ENCODE measurements at places on chromosomes 3 and 15.

GRCh38 chr15:41828807-41829141 lies 882 bp downstream of the JMJD7 start:
- H3K27me3 ChIP-seq: peaks cover 10% of the 10 kb centered on the region
- no peak overlapping the region for H3K27ac ChIP-seq
- DNase-seq: no peak
- peak overlapping the region; percentile 94 for H3K4me3 ChIP-seq
- peaks cover 12% of the 10 kb centered on the region for H3K4me1 ChIP-seq

DNA sequence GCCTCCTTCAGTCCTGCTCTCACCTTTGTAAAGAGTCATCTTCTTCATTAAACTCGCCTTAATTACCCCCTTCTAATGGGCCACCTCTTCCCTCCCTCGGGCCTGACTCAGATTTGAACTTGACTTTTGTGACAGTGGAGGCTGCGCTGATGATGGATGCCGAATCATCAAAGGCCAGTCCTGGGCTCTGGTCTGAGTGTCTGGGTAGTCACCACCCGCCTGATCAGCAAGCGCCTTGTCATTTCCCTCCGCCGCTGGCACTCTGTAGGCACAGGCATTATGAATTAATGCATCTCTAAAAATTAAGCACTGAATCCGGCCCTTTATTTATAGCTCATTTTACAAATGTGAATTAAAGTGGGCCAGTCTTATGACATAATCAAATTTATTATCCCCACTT lies 116.7 kb upstream of the PROK2 start:
- peaks cover 23% of the 10 kb centered on the region for H3K27me3 ChIP-seq
- H3K4me1 ChIP-seq: no peaks in the 10 kb centered on the region
- no peak overlapping the region for H3K4me3 ChIP-seq
- DNase-seq: no peak
- H3K36me3 ChIP-seq: no peaks in the 10 kb centered on the region

- peaks cover 4% of the 10 kb centered on the region for H3K4me1 ChIP-seq
- H3K27ac ChIP-seq: peak overlapping the region; percentile 54
- no peak for DNase-seq
- H3K36me3 ChIP-seq: no peaks in the 10 kb centered on the region
These were observed 92.4 kb upstream of the DAZL start for GRCh38 chr3:16697443-16698147.

GRCh38 chr3:36709826-36710365 lies 54.5 kb downstream of the DCLK3 start:
- no peak overlapping the region for H3K4me3 ChIP-seq
- H3K36me3 ChIP-seq: no peaks in the 10 kb centered on the region
- DNase-seq: no peak
- H3K27ac ChIP-seq: no peak overlapping the region
- H3K4me1 ChIP-seq: peaks cover 4% of the 10 kb centered on the region

DNA sequence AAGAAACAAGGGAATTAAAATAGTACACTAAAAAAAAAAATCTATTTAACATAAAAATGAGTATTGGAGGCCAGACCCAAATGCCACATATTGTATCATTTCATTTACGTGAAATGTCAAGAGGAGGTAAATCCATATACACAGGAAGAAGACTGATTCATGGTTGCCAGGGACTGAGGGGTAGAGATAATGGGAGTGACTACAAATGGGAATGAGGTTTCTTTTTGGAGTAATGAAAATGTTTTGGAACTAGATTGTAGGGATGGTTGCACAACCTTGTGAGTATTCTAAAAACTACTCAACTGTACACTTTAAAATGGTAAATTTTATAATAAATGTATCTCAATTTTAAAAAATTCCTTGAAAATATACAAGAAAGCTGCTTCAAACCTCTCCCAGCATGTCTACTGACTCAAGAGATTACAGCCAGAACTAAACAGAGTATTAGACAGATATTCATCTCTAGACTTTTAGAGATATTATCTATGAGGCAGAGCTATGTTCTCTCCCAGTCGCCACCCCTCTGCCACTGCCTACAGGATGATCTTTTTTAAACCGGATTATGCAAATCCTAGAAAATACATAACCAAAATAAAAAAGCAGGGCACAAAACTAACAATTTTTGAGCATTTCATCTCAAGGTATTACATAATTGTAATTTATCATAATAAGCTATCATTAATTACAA lies 6.2 kb downstream of the HLTF start:
- H3K4me3 ChIP-seq: no peak overlapping the region
- peaks cover 18% of the 10 kb centered on the region for H3K36me3 ChIP-seq
- H3K4me1 ChIP-seq: peaks cover 18% of the 10 kb centered on the region
- no peaks in the 10 kb centered on the region for H3K27me3 ChIP-seq
- H3K27ac ChIP-seq: no peak overlapping the region
- no peak for DNase-seq

DNA sequence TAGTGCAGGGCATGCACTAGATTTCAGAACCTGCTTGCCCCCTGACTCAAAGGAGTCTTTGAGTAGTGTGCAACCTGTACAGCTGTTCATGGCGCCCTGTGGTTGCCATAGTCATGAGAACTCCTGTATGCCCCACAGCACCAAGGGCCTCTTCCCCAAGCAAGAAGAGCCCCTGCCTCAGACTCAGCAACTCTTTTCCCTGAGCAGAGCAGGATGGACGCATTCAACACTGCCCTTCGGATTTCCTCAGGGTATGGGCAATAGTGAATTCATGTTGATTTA lies 89.7 kb upstream of the KLF13 start:
- H3K36me3 ChIP-seq: no peaks in the 10 kb centered on the region
- no peaks in the 10 kb centered on the region for H3K27me3 ChIP-seq
- H3K27ac ChIP-seq: no peak overlapping the region
- peaks cover 5% of the 10 kb centered on the region for H3K4me1 ChIP-seq

DNA sequence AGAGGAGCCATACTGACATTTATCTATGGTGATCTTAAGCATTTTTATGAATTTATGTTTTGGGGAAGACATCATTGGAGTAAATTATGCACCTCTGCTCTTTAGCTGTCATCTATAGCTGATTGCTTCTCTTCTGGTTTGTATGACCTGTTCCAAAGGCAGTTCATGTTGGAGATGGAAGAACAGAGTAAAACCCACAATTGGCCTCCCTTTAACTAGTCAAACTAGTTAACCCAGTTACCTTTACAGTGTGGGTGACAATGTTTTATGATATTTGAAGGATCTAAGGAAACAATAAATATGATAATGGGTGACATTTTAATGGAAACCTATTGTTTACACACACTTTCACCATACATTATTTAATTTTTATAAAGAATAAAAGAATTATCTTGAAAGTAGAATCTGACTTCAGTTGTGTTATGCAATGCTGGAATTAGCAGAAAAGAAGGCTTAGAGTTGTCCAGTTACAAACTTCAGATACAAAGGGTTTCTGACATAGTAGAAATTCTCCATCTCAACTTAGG lies 263.5 kb downstream of the NFKBIZ start:
- H3K36me3 ChIP-seq: no peaks in the 10 kb centered on the region
- H3K27ac ChIP-seq: no peak overlapping the region
- no peak overlapping the region for H3K4me3 ChIP-seq
- no peaks in the 10 kb centered on the region for H3K27me3 ChIP-seq
- H3K4me1 ChIP-seq: no peaks in the 10 kb centered on the region
- no peak for DNase-seq

DNA sequence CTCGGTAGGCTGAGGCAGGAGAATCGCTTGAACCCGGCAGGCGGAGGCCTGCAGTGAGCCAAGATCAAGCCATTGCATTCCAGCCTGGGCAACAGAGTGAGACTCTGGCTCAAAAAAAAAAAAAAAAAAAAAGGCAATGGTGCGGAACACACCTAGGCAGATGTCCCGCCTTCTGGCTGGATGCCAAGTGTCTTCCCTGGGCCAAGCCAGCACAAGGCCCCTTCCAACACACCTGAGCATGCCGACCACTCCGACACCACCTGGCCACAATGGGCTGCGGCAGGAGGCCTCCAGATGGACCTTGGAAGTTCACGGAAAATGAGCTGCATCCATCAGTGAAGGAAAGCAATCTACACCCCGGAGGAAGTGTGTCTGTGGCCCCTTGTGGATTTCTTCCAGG lies 19.0 kb downstream of the NUP210 start:
- H3K27ac ChIP-seq: no peak overlapping the region
- H3K4me1 ChIP-seq: peaks cover 16% of the 10 kb centered on the region
- H3K4me3 ChIP-seq: no peak overlapping the region
- H3K36me3 ChIP-seq: no peaks in the 10 kb centered on the region
- no peaks in the 10 kb centered on the region for H3K27me3 ChIP-seq
- no peak for DNase-seq

GRCh38 chr15:68265081-68265480 lies 12.5 kb upstream of the FEM1B start:
- H3K36me3 ChIP-seq: no peaks in the 10 kb centered on the region
- H3K4me1 ChIP-seq: no peaks in the 10 kb centered on the region
- no peak for DNase-seq
- H3K4me3 ChIP-seq: no peak overlapping the region
- H3K27ac ChIP-seq: no peak overlapping the region

- H3K27ac ChIP-seq: no peak overlapping the region
- H3K4me3 ChIP-seq: no peak overlapping the region
- H3K36me3 ChIP-seq: peaks cover 5% of the 10 kb centered on the region
- H3K4me1 ChIP-seq: no peaks in the 10 kb centered on the region
- DNase-seq: no peak
- no peaks in the 10 kb centered on the region for H3K27me3 ChIP-seq
These were observed 24.8 kb upstream of the SHISA5 start for GRCh38 chr3:48528754-48529153.

- no peak overlapping the region for H3K27ac ChIP-seq
- peaks cover 25% of the 10 kb centered on the region for H3K4me1 ChIP-seq
- H3K36me3 ChIP-seq: peaks cover 8% of the 10 kb centered on the region
- no peak for DNase-seq
These were observed 740 bp upstream of the ZBTB47 start for GRCh38 chr3:42652611-42653302.
